ENCODE measurements at places on chromosomes 3 and 15.

- DNase-seq, result no peak
Observed at GRCh38 chr15:51318382-51319150, 19.8 kb downstream of the CYP19A1 start.

GRCh38 chr3:188299068-188299467 is 145.1 kb downstream of the LPP start:
- DNase-seq, result no peak

DNA sequence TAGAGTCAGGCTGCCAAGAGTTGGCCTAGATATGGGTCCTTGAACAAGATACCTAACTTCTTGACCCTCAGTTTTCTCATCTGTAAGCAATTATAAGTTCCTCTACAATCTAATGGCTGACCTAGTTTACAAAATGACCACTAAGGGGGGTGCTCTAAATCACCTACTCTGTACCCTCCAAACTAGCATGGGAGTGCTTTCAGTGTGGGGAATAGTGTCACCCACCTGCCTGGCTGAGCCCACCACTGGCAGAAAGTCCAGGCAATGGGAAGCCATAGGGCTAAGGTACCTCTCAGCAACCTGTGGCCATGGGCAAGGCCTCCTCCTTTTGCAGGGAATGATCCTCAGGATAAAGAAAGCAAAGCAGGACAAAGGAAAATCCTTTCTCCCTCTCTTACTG is 58.9 kb downstream of the COL6A5 start:
- DNase-seq, result no peak

GRCh38 chr3:164806188-164806587 is 272.1 kb downstream of the SI start:
- DNase-seq, result no peak

DNA sequence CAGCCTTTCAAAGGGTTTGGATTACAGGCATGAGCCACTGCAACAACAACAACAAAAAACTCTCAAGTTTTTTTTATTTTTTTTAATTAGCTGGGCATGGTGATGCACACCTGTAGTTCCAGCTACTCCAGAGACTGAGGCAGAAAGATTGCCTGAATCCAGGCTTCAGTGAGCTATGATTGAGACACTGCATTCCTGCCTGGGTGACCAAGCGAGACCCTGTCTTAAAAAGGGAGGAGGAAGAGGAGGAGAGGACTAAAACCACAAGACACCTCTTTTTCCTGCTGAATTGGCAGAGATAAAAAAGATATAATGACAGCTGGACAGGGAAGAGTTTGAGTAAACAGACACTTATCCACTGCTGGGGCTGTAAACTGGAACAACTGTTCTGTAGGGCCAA is 22.7 kb upstream of the CHRNB4 start:
- no peak for DNase-seq

- DNase-seq, result no peak
Observed at GRCh38 chr15:28114114-28114455, 15.0 kb upstream of the OCA2 start.

GRCh38 chr3:190056742-190057141 is 64.0 kb downstream of the P3H2 start:
- no peak for DNase-seq

Data from hepatocyte (in vitro differentiated cells).